ENCODE measurements at places on chromosomes 11 and 22. TPM values are rescaled to one million over a fixed set of nuclear protein-coding genes. Genes with fewer than 3 reads are reported as not detected.

Gene SLC6A5
- total RNA-seq = not detected

Gene OR51B6
- total RNA-seq = not detected

Gene OR52I1
- not detected for total RNA-seq

Gene TCN2
- 47.3 TPM for total RNA-seq

Gene FGF4
- not detected for total RNA-seq

Gene FAM111A
- total RNA-seq = 15.5 TPM

Gene ENTHD1
- not detected for total RNA-seq

Gene PRR5L
- total RNA-seq = 12.2 TPM

Gene MPPED2
- total RNA-seq = 5.5 TPM

Gene POTEH
- total RNA-seq = not detected

Gene XPNPEP3
- total RNA-seq = 11.7 TPM

Gene NLRP14
- not detected for total RNA-seq

Gene TRIM51
- not detected for total RNA-seq

Gene SGSM1
- total RNA-seq = 1.9 TPM

Gene RAB39A
- 1.6 TPM for total RNA-seq

Gene MYO18B
- total RNA-seq = 0.23 TPM

Gene MAML2
- 13.1 TPM for total RNA-seq

Gene GGTLC3
- not detected for total RNA-seq

Gene HTATIP2
- 15.7 TPM for total RNA-seq

Gene SCO2
- total RNA-seq = not detected

Gene HOATZ
- not detected for total RNA-seq

Gene MOGAT2
- not detected for total RNA-seq

Gene TPBGL
- total RNA-seq = 0.46 TPM

Gene KCNE3
- total RNA-seq = 2.6 TPM

Gene PHLDB1
- 155 TPM for total RNA-seq

Gene ENDOD1
- 41.7 TPM for total RNA-seq

Gene SPON1
- 71.3 TPM for total RNA-seq

Gene TAF10
- 107 TPM for total RNA-seq

Gene VPS37C
- 21.6 TPM for total RNA-seq

Gene SWAP70
- total RNA-seq = 39.4 TPM

Gene GAS2L1
- total RNA-seq = 25.0 TPM

Gene CSF2RB
- total RNA-seq = 10.5 TPM

Gene SCGB1D4
- not detected for total RNA-seq

Gene OR5AK2
- total RNA-seq = not detected

Gene GRIA4
- total RNA-seq = 0.10 TPM

Gene CSNK2A3
- total RNA-seq = 2.1 TPM

Gene TRIOBP
- total RNA-seq = 95.8 TPM
